NCI-H1092 (cell line): ENCODE measurements at places on chromosomes 2 and 18.

DNA sequence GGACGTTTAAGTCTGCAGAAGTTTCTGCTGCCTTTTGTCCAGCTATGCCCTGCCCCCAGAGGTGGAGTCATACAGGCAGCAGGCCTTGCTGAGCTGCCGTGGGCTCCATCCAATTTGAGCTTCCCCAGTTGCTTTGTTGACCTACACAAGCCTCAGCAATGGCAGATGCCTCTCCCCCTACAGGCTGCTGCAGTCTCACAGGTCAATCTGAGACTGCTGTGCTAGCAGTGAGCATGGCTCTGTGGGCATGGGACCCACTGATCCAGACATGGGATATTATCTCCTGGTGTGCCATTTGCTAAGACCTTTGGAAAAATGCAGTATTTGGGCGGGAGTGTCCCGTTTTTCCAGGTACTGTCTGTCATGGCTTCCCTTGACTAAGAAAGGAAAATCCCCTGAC lies 726.0 kb downstream of the ERBB4 start:
- no peak for DNase-seq

GRCh38 chr2:213177679-213178078 lies 26.3 kb upstream of the IKZF2 start:
- DNase-seq = no peak

DNA sequence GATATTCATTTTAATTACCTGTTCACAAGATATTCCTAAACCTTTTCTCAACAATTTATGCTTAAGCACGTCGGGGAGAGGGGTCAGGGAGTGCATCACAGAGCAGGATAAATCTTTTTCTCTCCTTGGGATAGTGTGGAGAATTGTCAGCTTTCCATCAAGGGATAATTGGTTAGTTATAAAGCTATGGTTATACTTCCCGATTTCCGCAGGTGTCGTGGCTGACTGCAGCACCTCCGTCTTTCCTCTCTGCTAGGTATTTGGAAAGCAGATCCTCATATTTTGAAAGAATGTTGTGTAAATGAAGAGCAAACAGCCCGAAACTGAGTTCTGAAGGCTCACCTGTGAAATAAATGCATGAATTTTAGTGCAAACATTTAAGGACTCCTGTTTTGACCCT lies 778 bp downstream of the DYNC2LI1 start:
- DNase-seq = no peak

DNA sequence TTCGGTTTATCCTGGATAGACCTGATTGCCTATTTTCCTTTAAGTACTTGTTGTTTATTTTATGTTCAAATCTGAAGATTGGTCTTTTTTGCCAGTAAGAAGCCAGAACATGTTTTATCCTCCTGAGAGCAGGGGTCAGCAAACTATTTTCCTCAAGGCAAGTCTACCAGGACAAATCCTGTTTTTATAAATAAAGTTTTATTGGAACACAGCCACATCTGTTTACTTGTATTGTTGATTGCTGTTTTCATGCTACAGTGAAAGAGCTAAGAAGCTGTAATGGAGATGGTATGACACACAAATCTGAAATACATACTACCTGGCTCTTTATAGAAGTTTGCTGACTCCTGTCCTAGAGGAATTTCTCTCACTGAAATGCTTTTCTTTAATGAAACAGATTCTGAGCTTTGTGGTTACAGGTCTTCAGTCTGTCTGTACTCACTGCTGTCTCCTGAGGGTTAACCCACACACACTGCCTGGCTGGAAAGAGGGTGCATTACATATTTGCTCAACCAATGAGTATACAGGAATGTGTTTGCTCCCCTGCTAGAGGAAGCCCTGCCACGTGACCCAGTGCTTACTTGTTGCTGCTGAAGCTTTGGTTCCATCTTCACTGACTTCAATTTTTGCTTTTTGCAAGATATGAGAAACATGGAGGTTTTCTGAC lies 22.6 kb downstream of the MRPL44 start:
- DNase-seq = no peak

GRCh38 chr2:239438995-239439753 lies 38.4 kb upstream of the HDAC4 start:
- DNase-seq = no peak

DNA sequence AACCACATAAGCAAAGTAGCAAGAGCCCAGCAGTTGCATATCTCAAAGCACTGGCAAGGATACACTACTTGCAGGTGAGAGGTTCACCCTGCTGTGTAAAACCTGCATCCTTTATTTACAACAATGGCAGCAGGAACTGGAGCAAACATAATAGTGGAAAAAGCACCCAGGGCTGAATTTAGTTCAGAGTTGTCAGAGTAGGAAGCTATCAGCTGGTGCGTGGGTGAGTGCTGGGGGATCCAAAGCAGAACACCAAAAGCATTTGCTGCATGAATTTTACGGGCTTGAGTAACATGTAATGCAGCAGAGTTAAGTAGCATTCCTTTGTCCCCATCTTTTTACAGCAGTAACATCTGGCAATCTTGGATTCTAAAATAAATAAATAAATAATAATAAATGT lies 73.5 kb upstream of the SRD5A2 start:
- no peak for DNase-seq

- no peak for DNase-seq
These were observed 107.1 kb downstream of the GLI2 start for GRCh38 chr2:120842456-120843439.
